ENCODE measurements at places on chromosomes 16 and 17. TPM values are rescaled to one million over a fixed set of nuclear protein-coding genes. Genes with fewer than 3 reads are reported as not detected.

GNAO1 gene
- 1.2 TPM for total RNA-seq

OMG gene
- not detected for total RNA-seq

OR3A2 gene
- total RNA-seq = not detected

SPPL2C gene
- total RNA-seq = not detected

SLC5A2 gene
- 0.47 TPM for total RNA-seq

MRPL58 gene
- 76.6 TPM for total RNA-seq

SEPTIN1 gene
- 2.0 TPM for total RNA-seq

B4GALNT2 gene
- 0.36 TPM for total RNA-seq
